Fibroblast of skin of right quadriceps (primary cell): ENCODE measurements at places on chromosomes 2 and 18.

- DNase-seq = no peak
These were observed 93.5 kb downstream of the GALNT3 start for GRCh38 chr2:165700531-165700930.

DNA sequence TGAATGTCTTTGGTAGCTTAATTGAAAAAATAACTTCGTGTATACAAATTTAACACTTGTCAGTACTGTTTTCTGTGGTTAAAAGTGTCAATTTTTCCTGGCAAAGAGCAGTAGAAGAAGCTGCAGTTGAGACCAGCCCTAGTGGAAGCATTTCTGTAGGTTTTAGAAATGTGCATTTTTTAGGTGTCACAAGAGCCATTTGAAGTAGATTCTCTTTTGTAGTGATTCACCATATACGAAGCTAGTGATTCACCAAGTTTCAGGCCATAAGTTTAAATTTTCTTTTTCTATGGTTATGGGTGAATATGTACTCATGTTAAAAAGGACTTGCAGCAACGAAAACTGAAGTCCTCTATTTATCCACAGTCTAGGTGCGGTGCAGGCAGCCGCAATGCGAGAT, 4.2 kb downstream of the NABP1 start:
- DNase-seq = peak; percentile 73

GRCh38 chr18:79613186-79613931, 66.2 kb upstream of the CTDP1 start:
- no peak for DNase-seq

GRCh38 chr2:98902209-98903063, 33.6 kb downstream of the CRACDL start:
- DNase-seq = no peak

DNA sequence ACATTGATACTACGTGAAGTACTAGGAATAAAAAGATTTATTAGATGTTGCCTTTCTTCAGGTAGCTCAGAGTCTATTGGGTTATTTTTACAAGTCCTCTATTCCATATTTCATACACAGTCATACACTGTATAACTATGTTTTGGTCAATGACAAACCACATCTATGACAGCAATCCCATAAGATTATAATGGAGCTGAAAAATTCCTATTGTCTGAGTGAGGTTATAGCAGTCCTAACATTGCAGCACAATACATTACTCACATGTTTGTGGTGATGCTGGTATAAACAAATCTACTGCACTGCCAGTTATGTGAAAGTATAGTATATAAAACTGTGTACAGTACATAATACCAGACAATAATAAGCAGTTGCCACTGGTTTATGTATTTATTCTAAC, 595.1 kb downstream of the MBD2 start:
- DNase-seq = peak; percentile 16

DNA sequence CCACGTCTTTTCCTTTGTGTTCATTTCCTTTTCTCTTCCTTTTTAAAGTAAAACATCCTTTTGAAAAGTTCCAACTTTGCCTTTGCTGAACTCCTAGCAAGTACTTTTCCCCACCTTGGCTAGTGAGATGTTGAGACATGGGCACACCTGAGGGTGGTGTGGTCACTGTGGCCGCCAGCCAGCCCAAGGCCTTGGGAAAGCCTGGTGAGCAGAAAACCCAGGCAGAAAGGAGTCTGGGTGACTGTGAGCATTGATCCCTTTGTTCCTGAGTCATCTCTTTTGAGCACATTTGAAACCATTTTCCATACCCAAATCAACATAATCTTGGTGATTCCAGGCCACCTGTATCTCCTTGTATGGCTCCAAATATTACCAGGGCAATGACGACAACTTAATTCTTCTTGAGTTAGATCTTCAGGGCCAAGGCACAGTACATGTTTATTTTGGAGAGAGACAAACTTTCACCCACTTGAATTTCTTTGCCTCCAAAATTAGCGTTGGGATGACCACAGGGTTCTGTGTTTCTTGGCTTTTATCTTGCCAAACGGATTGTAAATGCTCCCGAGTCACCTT, 14.5 kb downstream of the EPAS1 start:
- no peak for DNase-seq

DNA sequence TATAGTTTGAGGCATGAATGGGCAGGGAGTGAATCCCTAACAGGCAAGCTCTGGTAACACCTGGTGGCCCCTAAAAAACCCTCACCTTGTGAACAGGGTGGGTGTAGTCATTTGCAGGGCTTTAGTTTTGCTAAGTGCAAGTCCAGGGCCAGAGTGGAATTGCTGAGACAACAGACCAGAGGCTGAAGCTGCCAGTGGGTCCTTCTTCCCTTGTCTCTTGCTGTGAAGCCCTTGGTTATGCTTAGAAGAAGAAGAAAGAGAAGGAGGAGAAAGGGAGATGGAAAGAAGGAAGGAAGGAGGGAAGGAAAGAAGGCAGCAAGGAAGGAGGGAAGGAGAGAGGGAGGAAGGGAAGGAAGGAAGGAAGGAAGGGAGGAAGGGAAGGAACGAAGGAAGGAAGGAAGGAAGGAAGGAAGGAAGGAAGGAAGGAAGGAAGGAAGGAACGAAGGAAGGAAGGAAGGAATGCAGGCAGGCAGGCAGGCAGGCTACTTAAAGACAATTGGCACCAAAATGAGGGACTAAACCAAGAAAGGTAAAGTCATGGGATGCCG, 45.8 kb downstream of the SMAD7 start:
- DNase-seq = no peak

DNA sequence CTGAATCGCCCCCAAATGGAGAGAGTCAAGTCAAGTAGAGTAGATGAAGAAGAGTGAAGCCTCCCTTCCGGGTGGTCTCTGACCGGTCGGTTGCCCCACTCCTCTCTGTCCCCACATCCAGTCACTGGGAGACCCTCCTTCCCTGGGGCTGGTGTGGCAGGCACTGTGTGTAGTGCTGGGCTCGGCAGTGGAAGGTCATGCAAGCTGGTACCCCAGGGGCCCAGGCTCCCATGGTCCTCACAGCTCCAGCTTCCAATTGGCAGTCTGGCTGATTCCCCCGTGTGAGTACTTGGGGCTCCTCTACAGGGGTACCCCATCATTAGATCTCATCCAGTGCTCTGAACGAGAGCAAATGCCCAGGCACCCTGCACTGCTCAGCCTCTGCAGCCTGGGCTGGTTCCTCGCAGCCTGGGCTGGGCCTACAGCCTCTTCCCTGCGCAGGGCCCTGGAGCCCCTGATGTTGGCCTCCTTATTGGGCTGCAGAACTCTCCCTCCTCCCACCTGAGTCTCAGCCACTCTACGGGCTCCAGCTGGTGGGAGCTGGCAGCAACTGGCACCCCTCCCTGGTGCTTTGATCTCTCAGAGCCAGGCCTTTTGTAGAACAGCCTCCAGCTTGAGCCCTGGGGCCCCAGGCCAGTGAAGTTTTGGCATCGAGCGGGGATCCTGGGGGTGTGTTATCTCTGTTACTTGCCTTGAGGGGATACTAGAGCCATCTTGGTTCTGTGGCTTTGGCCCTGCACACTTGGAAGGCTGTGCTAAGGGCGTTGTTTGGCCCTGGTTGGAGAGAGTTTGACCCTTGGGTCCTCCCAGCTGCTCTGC, 187.8 kb upstream of the HDAC4 start:
- no peak for DNase-seq

- peak; percentile 67 for DNase-seq
These were observed 215.3 kb upstream of the APCDD1 start for GRCh38 chr18:10239103-10239502.

DNA sequence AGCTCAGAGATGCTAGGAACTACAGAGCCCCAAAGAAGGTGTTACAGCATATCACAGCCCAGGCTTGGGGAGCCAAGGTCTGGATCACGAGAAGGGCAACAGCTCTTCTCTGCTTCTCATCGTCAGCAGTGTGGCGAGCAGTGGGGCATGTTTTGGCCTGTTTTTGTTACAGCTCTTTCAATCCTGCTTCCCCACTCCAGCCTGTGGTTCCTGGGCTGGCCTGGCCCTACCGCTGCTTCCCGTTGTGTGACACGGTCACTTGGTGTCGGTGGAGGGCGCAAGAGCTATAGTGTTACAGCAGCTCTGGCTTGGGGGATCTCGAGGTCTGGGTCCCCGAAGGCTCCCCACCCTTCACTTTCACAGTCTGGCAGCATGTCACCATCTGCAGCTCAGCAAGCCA, 870.2 kb downstream of the CBLN2 start:
- DNase-seq = no peak

GRCh38 chr2:160516547-160517365, 23.1 kb upstream of the RBMS1 start:
- peak; percentile 51 for DNase-seq

GRCh38 chr2:64591188-64591587, 62.5 kb downstream of the SERTAD2 start:
- no peak for DNase-seq

- peak; percentile 94 for DNase-seq
These were observed at the start of gene ABCB6 for GRCh38 chr2:219218732-219219701. Gene ABCB6 (minus strand): TSS chr2:219218958. CDS start chr2:219218673, 285 bp downstream.

DNA sequence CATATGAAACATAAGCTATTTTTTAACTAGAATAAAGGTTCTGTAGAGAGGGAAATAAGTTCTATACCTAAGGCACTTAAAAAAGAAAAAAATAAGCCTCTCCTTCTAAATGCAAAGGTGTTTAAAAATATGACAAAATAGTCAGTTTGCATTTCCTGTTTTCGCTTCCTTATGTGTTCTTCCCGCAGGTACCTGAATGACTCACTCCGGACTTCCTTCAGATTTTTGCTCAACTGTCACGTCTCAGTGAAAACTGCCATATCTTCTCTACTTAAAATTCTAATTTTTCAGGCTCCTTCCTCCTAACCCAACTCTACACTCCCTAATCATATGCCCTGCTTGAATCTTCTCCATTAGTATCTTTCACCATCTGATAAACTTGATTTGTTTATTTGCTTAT, 1333.1 kb downstream of the LRP1B start:
- no peak for DNase-seq

GRCh38 chr18:68676913-68677312, 38.0 kb downstream of the TMX3 start:
- peak; percentile 24 for DNase-seq

DNA sequence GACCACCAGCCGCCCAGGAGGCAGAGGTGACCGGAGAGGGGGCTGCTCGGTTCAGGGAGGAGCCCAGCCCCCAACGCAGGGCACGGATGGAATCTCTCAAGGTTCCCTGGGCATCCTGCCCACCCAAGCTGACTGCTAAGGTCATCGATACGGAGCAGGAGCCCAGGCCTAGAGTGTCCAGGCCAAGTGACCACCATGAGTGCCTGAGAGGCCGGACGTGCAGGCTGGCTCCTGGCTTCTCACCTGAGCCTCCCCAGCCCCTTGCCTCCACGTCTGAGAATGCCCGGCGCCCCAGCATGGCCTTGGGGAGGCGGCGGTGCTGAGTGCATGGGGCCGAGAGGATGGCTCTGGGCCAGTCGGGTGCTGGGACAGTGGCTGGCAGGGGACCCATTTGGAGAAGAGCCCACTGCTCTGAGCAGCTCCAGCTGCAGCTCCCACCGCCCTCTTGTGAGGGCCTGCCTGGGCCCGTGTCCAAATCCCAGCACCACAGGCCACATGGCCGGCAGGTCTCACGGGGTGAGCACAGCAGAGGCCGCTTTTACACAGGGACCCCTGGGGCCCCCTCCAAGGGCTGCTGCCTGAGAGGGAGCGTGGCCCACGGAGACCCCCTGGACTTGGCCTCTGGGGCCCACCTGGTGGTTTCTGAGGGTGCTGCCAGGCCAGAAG, 102.8 kb upstream of the CTDP1 start:
- no peak for DNase-seq

- no peak for DNase-seq
These were observed 50.2 kb downstream of the EHD3 start for GRCh38 chr2:31284107-31284506.

- no peak for DNase-seq
These were observed 42.8 kb downstream of the SOX11 start for GRCh38 chr2:5734859-5735520.

DNA sequence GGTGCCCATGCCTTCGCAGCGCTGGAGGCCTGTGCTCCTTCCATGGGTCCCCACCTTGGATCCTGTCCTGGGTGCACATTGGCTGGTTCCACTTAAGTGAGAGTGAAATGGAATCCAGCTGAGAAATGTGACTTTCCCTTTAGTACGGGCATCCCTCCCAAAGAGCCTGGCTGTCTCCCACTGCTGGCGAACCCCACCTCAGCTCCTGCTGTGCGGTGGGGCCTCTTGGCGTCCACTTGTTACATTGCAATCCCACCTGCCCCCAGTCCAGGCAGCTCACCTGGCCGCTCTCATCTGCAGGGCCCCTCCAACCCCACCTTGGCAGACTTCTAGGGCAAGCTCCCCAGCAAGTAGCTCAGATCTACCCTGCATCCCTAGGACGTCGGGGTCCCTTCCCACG, 35.5 kb upstream of the GNAL start:
- DNase-seq = no peak

DNA sequence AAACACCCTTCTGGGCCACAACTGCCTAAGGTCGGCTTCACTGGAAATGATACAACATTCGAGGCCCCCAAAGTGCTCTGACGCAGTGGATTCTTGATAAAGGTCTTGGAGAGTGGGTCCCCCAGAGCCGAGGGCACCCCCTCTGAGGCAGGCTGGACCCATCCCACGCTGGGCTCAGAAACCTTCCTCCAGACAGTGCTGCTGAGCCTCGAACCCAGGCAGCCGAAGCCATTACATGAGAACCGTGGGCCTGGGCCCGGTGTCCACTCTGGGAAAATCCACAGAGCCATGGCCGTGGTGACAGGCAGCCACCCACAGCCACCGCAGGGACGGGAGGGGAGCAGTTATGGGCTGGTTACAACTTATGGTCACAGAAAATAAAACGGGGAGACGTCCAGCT, 81.4 kb upstream of the ID2 start:
- no peak for DNase-seq

DNA sequence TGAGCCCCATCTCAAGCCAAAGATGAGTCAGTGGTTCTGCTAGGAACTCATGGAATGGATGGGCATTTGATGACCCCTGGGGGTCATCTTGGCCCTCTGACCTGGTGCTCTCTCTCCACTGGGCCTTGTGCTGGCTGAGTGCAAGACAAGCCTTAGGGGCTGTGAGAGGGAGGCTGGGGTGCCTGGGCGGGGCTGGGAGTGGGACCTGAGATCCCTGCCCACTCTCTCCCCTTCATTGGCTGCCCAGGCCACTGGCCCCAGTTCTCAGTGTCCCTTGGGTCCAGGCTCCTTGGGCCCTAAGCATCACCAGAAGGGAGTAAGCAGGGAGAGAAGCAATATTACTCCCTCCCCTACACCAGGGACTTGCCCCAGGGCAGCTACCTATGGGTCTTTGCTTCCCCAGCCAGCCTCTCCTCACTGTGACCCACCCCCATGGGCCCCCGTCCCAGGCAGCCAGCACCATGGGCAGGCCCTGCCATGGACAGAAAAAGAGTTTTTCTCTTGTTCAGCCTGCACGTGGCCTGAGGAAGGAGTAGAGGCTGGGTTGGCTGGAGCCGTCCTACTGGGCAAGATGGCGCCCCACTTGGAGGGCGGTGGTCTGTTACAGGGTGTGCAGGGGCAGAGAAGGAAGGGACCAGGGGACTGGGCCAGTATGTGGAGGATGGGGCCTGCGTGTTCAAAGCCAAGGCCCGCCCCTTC, 33.6 kb downstream of the ATOH8 start:
- DNase-seq = no peak
